ENCODE measurements at places on chromosomes 7 and 10.

DNA sequence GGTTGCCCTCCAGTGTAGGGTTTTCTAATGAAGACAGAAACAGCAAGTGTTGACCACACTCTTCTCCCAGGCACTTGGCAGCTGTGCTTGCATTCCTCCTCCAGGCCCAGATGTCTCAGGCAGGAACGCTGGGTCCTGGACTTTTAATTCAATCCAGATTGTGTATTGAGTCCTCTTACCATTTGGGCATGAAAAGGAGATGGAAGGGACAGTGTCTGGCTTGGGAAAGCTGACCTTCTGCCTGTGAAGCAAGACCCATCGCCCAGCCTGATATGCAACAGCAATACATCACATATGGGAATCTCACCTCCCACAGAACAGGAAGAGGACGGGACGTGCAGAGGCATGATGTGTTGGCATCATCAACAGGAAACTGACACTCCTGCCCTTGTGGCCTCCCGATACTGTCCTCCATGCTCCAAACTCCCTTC is 174.4 kb upstream of the LYZL2 start:
- DNase-seq: no peak

GRCh38 chr10:21402606-21403083 is 122.8 kb downstream of the SKIDA1 start:
- peak; percentile 48 for DNase-seq

GRCh38 chr10:12638103-12638502 is 288.8 kb downstream of the CAMK1D start:
- no peak for DNase-seq

DNA sequence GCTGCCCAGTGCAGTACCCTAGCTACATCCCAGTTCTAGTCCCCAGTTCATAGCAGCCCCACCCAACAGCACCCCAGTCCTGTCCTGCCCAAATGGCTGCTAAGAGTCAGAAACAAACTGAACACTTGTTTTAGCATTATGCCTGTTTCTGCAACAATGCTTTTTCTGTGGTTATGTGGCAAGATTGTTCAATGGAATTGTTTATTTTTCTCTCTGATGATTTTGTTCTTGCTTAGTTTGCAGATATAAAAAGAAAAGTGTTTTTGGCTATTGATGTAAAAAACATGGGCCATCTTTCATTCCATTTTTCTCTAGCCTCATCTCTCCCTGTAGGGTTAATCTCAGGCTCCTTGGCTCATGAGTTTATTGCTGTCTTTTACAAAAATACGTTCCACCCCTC is 42.5 kb downstream of the LRRC4 start:
- no peak for DNase-seq

- DNase-seq: no peak
These were observed 131.3 kb downstream of the WDR11 start for GRCh38 chr10:120982507-120982906.

DNA sequence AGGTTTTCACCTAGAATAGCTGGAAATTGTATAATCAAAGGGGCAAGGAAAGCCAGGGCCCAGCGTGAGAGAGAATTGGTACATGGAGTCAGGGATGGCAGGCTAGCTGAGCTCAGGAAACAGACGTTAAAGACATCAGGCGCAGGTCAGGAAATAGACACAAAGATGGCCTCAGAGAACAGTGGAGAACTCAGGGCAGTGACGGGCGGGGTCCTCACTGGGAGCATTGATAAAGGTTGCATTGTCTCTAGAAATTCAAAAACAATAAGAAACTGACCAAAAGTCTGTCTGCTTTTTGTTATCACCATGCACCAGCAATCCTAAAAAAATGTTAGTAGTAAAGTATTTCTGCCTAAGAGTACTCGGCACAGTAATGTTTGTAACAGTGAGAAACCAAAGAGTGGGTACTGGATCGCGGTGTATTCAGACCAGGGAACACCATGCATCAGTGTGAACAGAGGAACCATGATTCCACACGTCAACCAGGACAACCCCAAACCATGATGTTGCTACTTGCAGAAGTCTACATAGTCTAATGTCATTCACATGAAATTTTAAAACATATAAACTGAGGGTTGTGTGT is 81.9 kb upstream of the AUTS2 start:
- DNase-seq: no peak

DNA sequence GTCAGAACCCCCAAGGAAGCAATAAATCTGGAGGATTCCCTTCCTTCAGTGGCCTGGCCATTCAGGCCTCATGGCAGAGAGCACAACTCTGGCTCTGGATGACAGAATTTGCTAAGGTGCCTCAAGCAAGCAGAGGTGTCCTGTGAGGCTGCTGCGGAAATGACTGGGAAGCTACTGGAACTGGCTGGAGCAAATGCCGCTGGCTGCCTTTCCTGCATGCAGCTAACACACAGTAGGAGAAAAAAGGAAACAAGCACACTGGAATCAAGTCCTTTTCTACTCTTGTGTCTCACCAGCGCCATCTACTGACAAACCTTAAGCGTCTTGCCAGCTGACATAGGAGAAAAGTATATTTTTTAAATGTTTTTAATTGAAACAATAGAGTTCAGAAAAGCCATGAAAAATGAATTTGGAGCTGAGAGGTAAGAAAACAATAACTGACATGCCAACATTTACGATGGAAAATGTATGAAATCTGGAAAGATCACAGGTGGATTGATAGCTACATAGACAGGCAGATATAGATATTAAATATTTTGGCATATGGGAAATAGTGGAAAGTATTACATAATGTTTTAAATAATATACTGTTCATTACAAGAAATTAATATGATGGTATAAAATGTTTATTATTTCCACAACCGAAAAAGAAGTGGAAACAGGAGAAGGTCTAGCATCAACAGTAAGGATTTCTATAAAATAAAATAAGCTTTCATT is 951.6 kb downstream of the ANKRD7 start:
- DNase-seq: peak; percentile 69

DNA sequence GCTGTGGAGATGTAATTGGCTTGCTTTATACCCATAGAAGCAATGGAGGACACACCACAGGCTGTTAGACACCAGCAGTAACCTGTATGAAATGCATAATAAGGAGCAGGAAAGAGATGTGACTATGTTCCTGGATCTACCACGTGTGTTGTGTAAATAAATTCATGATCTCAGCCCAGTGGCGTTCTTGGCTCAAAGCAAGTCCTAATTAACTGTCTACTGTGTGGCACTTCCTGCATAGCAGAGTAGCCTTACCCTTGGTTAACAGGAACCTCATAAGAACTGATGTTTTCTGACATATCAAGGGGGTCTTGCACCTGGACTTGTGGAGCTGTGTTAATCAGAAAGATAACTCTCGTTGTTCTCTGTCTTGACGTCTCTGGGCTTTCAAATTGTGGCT is 25.7 kb upstream of the FAM180A start:
- peak; percentile 87 for DNase-seq

- no peak for DNase-seq
These were observed 15.8 kb downstream of the ASZ1 start for GRCh38 chr7:117411539-117411938.

DNA sequence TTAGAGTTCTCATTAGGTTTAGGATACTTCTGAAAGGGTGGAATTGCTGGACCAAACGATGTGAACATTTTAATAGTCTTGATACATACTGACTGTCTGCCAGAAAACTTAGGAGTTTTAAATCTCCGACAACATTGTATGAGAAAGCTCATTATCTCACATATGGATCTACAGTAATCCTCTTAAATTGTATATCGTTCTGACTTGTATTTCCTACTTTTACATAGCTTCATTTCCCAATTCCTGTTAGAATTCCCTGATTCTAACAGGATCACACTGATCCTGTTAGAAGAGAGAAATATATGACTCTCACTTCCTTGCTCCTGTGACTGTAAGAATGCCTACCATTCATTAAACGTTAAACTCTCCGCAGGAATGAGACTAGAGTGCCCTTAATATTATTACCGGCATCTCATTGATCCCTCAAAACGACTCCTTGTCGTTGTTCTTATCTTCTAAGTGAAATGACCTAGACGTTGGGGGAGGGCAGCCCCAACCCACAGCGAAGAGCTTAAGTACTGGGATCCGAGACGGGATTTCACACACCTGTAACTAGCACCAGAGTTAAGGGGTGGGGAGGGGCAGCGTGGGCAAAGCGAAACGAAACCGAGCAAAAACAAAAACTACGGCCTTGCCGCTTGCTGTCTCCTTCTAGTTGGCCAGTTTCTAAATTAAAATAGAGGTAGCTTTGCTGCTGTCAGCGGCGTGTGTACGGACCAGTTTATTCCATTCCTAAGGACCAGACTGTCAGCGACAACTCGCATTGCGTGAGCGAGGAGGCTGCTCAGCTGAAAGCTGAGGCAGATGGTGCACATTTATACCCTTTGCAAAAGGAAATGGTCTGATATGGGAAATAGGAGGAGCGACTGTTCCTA is 678 bp upstream of the TMEM106B start:
- no peak for DNase-seq

- peak; percentile 42 for DNase-seq
These were observed 304.2 kb downstream of the SDK1 start for GRCh38 chr7:3605222-3605621.

DNA sequence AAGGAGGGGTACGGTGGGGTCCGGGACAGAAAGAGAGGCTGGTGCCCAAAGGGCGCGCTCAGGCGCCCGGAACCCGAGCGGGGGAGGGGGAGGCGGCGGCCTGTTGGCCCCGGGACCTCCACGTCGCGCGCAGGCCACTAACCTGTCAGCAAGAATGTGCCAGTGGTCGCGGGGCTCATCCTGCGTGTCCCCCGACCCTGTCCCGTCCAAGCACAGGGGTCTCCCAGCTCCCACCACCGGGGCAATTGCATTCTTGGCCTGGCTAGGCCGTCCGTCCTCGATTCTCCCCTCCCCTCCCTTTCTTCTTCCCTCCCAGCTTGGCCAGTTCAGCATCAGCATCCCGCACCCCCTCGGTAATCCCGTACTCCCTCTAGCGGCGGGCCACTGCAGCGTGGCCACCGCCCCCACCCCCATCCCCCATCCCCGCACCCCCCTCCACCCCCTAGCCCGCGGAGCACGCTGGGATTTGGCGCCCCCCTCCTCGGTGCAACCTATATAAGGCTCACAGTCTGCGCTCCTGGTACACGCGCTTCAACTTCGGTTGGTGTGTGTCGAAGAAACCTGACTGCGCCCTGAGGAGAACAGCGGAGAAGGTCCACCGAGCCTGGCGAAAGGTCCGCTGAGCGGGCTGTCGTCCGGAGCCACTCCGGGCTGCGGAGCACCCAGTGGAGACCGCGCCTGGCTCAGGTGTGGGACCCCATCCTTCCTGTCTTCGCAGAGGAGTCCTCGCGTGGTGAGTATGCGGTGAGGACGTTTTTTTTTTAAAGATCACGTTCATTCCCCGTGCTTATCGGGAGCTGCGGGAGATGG is at the start of gene SGCE:
SGCE (minus strand) TSS at position 286 of the 810 bp plus-strand sequence; CDS start at position 251, 35 bp downstream.
- DNase-seq: peak; percentile 88

GRCh38 chr10:132110713-132111112 is 45.0 kb downstream of the JAKMIP3 start:
- DNase-seq: no peak

DNA sequence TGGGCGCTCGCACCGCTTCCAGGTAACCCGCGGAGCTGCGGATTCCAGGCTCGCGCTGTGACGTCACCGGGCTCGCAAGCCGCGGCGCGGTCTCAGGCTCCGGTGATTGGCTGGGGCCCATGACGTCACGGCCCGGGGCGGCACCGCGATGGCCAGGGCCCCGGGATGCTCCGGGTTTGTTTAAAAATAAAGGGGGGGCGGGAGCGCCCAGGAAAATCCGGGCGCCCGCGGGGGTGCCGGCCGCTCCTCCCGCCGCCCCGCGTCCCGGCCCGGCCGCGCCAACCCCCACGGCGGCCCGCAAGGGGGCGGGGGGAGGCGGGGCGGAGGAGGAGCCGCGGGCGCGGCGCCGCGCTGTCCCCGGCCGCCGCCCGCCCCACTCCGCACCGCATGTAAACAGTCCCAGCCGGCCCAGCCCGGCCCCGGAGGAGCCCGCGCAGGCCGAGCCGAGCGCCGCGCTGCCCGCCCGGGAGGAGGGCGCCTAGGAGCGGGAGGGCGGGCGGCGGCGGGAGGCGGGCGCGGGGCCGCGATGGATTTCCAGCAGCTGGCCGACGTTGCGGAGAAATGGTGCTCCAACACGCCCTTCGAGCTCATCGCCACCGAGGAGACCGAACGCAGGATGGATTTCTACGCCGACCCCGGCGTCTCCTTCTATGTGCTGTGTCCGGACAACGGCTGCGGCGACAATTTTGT is at the start of gene MTURN:
MTURN (plus strand) TSS at position 376 of the 690 bp plus-strand sequence; CDS start at position 527, 151 bp downstream.
- DNase-seq: peak; percentile 94

- no peak for DNase-seq
These were observed 159.2 kb upstream of the ITGB1 start for GRCh38 chr10:33117230-33117629.

DNA sequence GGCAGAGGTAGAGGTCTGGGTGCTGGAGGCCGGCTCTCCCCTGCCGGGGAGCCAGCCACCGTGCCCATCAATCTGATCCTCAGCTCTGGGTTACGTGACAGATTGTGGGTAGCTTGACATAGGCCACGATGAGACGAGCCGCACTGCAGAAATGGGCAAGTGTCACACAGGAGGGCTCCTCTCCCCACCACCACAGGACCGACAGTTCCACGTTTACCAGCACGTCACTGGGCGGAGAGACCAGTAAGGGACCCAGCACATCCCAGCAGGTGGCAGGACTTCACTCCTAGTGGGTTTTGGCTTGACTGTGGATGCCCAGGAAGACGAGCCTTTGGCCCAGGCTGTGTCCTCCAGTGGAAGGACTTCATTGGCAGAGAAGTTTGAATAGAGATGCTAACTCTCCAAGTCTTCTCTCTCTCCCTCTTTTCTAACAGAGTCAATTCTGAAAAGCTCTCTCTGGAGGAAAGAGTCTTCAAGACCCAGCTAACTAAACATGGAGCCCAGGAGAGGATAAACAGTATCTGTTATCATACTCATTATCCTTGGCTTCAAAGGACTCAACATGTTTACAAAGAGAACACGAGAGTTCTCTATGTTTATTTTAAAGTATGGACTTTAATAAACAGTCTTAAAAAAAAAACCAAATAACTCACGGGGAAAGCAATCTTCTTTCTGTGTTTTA is 129.3 kb upstream of the JCAD start:
- DNase-seq: no peak

- DNase-seq: no peak
These were observed 51.8 kb upstream of the PPP2R2D start for GRCh38 chr10:131848741-131849590.

DNA sequence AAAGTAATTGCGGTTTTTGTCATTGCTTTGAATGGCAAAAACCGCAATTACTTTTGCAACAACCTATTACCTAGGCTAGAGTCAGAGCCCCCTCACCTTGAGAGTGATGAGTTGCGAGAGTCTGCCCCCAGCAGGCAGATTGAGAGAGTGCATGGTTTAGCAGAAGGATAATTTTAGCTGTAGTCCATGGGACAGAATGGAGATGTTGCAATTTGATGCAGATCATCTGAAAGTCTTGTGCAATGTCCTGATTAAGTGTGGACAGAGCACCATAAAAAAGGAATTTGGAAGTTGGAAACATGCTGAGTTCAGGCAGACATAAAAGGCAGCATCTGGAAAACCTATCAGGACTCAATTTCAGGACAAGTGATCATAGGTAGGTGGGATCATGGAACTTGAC is 48.7 kb downstream of the GPR141 start:
- peak; percentile 18 for DNase-seq

- no peak for DNase-seq
These were observed 511.9 kb upstream of the ZMIZ1 start for GRCh38 chr10:78556705-78557432.

GRCh38 chr7:159013825-159014289 is 130.8 kb downstream of the VIPR2 start:
- DNase-seq: no peak
